ENCODE measurements at places on chromosomes 11 and 22.
A peak's percentile ranks its signal among the peaks of the same experiment; 100 is the strongest.

DNA sequence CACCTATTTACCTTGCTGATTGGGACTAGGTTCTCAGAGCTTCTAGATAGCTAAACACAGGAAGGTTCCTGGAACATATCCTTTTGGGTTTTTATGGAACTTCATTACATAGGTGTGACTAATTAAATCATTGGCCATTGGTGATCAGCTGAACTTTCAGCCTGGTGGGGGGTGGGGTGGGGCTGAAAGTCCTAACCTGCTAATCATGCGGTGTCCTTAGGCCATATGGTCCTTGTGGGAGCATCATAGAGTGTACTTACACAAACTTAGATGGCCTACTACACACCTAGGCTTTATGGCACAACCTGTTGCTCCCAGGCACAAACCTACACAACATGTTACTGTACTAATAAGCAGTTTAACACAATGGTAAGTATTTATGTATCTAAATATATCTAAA, 8.6 kb upstream of the SELENOH start:
- no peak for DNase-seq

DNA sequence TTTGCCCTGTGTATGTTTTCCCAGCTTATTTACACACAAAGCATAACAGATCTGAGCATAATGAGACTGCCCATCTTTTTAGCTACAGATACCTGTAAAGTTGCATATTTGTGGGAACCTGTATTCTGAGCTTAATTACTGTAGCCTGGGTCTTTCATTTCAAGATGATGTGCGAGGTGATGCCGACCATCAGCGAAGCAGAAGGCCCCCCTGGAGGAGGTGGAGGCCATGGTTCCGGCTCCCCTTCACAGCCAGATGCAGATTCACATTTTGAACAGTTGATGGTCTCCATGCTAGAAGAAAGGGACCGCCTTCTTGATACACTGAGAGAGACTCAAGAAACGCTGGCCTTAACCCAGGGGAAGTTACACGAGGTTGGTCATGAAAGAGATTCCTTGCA, 1.5 kb downstream of the PPFIA1 start:
- DNase-seq: no peak

DNA sequence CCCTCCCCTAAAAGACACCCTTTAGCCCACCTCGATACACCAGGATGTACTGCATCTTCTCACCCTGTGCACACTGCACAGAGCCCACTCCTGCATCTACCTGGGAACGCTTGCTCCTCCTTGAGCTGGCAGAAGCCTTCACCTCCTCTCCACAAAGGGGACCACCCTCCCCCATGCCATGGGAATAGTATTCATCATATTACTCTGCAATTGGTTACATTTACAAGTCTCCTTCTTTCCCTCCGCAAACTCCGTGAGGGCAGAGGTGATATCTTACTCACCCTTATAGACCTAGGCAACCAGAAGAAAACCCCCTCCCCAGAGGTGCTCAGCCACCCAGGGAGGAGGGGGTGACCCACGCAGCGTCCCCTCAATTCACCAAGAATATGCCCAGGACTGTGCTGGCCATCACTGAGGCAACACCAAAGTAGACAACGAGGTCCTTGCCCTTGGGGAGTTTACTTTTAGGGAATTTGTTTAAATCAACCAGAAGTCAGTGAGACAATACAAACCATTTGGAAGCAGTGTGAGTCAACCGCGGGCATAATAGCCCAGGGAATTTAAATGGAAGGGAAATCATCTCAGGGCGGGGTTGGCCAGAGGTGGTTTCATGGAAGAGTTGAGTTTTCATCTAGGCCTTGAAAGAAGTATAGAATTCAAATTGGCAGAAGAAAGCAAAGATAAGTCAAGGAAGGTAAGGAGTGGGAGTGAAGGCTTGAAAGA, 214.5 kb downstream of the BARX2 start:
- no peak for DNase-seq

GRCh38 chr11:70387564-70387963, 10.8 kb upstream of the CTTN start:
- no peak for DNase-seq

DNA sequence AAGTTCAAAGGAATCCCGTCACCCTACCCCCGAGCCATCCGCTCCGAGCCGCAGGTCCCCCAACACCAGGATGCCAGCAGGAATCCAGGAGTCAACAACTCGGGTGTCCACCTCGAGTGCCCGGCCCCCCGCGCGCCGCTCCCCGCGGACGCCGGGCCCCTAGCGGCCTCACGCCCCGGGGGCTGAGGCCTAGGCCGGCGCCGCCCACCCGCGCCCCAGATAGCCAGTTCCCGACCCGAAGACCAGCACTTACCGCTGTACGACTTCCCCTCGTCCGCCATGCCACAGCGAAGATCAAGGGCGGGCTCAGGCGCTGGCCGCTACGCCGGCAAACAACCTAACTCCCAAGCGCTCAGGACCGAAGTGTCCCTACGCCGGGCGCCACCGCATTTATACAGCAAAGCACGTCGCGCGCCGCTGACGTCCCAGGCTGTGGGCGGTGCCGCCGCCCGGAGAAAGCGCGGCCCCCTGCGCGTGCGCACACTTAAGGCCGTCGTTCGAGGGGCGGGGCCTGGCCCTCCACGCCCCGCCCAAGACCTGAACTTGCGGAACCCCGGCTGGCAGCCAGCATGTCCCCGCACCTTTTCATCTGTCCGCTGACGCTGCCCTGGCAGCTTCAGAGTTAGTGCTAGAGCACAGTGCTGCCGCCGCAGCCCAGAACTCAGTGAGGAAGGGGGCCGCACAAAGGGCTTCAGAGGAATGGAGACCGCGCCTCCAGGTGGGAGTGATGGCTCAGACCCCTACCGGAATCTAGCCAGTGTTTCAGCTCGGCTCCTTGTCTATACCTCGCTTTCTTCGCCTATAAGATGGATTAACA, at the start of gene NXF1:
Gene NXF1, minus strand, starts transcription at position 365 of the 817 bp plus-strand sequence. Its CDS starts 84 bp downstream, at position 281.
- DNase-seq: peak; percentile 98

DNA sequence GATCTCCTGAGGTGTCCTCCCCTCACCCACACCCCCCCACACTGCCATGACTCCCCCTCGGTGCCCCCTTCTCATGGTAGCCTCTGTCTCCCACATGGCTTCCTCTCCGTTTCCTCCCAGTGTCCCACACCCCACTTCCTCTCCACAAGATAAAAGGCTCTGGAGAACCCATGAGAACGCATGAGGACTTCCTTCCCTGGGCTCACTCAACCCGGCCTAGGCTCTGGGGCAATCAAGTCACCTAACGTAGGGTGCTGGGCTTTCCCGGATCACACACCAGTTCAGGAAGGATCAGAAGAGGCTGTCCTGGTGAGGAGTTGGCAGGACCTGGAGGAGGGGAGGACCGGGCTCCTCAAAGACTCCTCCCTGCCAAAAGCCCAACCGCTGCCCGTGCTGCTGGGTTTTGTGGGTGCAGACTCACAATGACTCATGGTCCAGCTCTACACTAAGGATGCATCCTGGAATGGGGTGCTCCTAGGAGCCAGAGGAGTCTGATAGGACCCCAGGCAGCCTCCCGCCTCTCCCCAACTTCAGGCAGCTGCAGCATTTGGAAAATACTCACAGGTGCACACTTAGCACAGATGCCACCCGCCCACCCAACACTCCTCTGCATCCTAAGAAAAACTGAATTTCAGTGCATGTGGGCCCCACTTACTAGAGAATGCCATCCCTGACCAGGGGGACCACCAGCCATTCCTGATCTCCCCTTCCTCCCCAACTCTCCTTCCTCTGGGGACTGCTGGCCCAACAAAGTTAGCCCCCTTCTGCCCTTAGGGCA, 21.0 kb downstream of the SLC22A12 start:
- no peak for DNase-seq

- peak; percentile 81 for DNase-seq
Measured at GRCh38 chr11:131246663-131247062, 123.8 kb upstream of the NTM start.

- no peak for DNase-seq
Measured at GRCh38 chr11:27837895-27838563, 137.8 kb upstream of the BDNF start.

DNA sequence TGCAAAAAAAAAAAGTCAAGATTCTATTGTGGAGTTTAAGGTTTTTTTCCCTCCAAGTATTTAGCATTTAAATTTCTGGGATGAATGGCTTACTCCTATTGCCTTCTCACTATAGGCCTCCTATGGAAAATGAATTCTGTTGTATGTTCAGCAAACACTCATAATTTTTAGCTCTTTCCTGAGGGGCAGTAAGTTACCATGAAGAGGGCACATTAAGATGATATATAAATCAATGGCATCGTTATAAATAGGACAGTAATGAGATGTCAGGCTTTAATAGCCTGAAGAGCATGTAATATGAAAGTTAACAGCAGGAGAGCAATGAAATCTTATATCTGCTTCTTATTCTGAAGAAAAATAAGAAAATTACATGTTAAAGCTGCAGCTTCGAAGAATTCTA, 32.9 kb downstream of the C11orf87 start:
- DNase-seq: no peak

Data from neural progenitor cell (in vitro differentiated cells).